ENCODE measurements at places on chromosomes 1 and 21. TPM values are rescaled to one million over a fixed set of nuclear protein-coding genes. Genes with fewer than 3 reads are reported as not detected.

TMEM59 gene
- 394 TPM for total RNA-seq

RGS8 gene
- total RNA-seq: under 0.01 TPM

GRCh38 chr1:215794156-215794555, 227.1 kb downstream of the KCTD3 start:
- no peak for DNase-seq

DNA sequence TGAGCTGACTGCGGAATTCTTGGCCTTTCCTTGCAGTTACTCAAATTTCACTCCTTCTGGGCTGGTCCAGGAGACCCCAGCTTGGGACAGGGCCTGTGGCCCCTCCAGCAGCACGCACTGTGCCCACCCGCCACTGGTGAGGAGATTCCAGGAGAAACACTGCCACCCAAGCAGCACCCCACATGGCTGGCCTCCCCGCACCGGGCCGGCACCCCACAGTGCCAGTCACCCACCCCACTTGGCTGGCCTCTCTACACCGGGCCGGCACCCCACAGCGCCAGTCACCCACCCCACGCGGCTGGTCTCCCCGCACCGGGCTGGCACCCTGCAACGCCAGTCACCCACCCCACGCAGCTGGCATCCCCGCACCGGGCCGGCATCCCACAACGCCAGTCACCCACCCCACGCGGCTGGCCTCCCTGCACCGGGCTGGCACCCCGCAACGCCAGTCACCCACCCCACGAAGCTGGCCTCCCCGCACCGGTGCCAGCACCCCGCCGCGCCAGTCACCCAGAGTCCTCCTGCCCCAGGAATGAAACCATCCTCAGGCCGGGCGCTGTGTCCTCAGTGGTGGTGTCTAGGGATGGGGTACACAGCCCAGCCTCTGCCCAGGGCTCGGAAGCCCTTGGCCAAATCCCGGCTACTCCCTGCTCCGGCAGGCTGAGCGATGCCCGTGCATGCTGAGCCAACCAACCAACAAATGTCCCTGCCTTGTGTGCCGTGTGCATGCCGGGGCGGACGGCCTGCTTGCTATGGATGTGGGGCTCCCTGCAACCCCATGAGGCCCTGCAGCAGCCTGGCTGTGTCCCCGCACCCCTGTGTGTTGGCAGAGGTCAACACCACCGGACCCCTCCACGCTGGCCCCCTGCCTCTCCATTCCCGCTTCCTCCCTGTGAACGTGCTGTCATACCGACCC, 38.6 kb upstream of the TSPEAR start:
- no peak for DNase-seq

GRCh38 chr1:198205016-198205684, 48.4 kb downstream of the NEK7 start:
- DNase-seq: no peak

Measured in RPMI7951 (cell line).